CD8-positive, alpha-beta memory T cell (primary cell): ENCODE measurements at places on chromosomes 6 and 20.
A peak's percentile ranks its signal among the peaks of the same experiment; 100 is the strongest.

GRCh38 chr6:157732007-157732406, 91.0 kb upstream of the SNX9 start:
- no peak for DNase-seq

DNA sequence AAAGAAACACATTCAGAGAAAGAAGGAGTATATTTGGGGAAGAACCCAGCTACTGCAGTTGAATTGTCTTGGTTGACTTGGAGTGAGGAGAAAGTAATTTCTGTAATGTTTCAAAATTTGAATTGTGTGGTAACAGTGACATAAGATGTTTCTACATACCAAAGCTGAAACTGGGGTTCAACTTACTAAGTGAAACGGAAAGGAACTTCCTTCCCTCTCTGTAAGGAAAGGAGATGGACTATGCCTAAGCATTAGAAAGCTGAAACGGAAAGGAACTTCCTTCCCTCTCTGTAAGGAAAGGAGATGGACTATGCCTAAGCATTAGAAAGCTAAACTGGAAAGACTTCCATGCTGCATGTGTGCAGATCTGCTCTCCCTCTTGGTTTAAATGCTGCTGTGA, 46.0 kb downstream of the HUS1B start:
- no peak for DNase-seq

DNA sequence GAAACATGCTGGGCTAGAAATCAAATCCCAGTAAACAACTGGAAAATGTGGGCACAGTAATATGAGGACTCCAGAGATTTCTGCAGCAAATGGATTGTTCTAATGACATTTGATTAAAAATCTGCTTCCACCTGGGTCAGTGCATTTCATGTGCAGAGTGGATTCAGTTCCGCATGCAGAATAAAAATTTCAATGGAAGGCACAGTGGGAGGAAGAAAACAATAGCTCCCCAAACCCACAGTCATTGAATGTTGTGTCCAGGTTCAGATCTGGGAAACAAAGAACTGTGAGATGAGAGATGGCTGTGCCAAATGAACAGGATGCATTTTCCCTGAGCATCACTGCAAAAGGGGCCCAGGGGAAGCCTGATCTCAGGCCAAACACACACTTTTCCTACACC, 403.1 kb downstream of the BTBD9 start:
- DNase-seq, result no peak

DNA sequence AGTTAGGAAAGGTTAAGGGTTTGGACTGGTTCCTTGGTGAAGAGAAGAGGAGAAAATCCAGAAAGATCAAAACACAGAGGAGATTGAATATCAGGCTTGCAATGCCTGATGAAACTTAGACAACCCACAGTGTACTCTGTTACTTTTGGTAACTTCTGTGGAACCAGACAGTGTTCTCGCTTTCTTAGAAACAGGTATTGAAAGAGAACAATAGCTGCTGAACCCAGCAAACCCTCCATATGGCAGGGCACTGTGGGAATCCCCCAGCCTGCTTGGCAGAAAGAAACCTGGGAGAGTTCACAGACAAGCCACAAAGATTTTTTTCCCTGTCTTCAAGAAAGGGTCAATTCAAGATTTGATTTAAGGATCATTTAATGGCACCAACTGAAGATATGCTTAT, 342.8 kb downstream of the FOXA2 start:
- no peak for DNase-seq

DNA sequence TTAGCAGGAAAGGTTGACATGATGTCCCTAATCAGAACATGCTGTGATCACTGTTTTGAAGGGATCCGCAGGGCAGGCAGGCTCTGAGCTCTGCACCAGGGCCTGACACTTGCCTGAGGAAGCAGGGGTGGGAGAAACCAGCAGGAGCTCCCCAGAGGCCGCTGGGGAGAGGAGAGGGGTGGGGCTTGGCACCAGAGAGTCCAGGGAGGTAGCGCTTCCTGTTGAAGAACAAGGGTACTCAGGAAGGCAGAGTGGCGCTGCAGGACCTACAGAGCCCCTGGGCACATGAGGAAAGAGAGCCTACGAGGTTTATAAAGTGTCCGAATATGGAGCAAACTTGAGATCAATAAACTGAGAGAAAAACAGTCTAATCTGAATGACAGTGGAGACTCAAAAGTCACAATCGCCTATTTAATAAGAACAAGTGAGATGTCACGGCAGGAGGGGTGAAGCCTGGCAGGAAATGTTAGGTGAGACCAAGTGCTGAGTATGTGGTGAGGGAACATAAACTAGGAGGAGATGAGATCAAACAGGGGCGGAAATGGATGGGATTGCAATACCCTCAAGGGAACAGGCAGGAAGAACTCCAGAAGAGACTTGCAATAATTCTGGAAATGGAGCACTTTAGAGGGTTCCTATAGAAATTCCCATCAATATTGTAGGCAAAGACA, 5.8 kb upstream of the TBXT start:
- DNase-seq, result no peak

DNA sequence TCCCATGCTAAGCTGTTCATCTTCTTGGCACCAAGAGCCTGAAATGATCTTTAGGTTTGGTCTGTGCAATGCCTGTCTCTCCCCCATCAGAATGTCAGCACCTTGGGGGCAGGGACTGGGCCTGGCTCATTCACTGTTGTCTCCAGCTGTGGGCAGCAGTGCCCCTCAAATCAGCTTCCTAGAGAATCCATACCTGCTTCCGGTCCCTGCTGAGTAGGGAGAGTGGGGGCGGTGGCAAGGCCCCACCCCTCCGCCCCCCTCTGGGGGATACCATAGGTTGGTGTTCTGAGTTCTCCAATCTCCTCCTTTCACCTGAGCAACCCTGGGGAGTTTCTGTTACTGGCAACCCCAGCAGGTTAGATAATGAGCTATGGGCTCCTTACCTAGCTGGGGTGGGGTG, 19.2 kb upstream of the SPDEF start:
- no peak for DNase-seq

- DNase-seq, result no peak
Measured at GRCh38 chr20:50788045-50788991, 6.5 kb upstream of the BCAS4 start.

DNA sequence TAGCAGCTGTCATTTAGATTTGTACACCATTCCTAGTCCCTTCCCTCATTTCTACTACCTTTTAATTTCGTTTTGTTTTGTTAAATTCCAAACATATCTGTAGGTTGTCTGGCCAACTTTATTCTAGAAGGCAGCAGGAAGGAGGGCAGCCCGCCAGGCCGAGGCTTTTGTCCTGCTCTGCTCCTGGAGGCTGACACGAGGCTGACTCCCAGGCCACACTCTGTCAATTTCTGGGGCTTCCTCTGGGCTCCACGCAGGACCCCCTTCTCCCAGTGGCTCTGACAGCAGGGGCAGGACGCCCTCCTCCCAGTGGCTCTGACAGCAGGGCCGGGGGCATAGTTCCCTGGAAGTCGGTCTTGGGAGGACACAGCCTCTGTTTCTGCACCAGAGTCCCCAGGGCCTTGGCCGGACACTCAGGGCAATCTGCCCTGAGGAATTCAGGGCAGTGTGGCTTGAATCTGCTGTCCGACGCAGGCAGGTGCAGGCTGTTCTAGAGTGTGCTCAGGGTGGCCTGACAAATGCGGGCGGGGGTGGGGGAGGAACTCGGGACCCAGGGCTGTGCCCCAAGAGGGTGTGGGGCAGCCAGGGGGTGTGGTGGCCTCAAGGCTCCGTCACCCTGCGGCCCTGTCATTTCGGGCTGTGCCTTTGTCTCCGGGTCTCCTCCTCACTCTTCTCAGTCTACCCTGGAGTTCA, 11.8 kb downstream of the SMOC2 start:
- no peak for DNase-seq

GRCh38 chr6:1893470-1894130, 283.9 kb downstream of the FOXC1 start:
- DNase-seq, result no peak

GRCh38 chr6:54188846-54189245, 77.6 kb downstream of the MLIP start:
- DNase-seq, result no peak

GRCh38 chr6:166413491-166413951, 30.8 kb upstream of the MPC1 start:
- peak; percentile 44 for DNase-seq

DNA sequence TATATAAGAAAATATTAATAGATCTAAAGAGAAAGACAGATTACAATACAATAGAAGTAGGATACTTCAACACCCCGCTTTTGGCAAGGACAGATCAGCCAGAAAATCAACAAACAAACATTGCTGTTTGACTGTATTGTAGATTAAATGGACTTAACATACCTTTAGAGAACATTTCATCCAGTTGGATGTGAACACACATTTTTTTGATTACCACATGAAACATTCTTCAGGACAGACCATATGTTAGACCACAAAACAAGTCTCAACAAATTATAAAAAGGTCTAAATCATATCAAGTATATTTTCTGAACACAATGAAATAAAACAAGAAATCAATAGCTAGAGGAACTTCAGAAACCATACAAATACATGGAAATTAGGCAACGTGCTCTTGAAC, 148.2 kb downstream of the TRMT11 start:
- no peak for DNase-seq

DNA sequence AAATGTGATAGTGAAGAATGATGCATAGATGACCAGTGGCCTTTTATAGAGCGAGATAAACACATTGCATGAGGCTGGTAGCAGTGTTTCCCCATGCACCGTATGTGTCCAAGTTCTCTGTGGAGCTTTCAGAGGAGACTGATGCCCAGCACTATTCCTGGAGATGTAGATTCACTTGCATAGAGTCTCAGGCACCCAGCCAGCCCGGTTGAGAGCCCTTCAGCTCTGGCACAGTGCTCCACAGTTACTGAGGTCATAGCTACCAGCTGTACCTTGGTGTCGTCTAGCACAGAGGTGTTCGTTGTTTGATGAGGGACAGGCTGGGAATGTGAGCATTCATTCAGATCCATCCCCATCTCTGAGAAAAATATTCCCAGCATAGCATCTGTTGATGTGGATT, 328.9 kb downstream of the FARS2 start:
- DNase-seq, result no peak
